ENCODE measurements at places on chromosomes 7 and 10. TPM values are rescaled to one million over a fixed set of nuclear protein-coding genes. Genes with fewer than 3 reads are reported as not detected.

Gene LIPN
- not detected for polyA plus RNA-seq

- no peak for DNase-seq
Observed at GRCh38 chr10:6532321-6532720, 47.8 kb downstream of the PRKCQ start.

GRCh38 chr7:15720849-15721471 lies 34.5 kb upstream of the MEOX2 start:
- no peak for DNase-seq

GRCh38 chr10:121668314-121669027 lies 70.2 kb upstream of the FGFR2 start:
- DNase-seq = no peak

Gene TMEM26
- polyA plus RNA-seq = 0.25 TPM

Gene TCAF2
- 0.42 TPM for polyA plus RNA-seq

- DNase-seq = no peak
Observed at GRCh38 chr10:36759141-36759805, 366.1 kb upstream of the ANKRD30A start.

- no peak for DNase-seq
Observed at GRCh38 chr7:130381468-130382312, 1.4 kb downstream of the CPA1 start.

Gene ZNF487
- polyA plus RNA-seq = 7.7 TPM

GRCh38 chr7:2813350-2814185 lies 30.5 kb downstream of the GNA12 start:
- no peak for DNase-seq

Gene CYP2E1
- 1.6 TPM for polyA plus RNA-seq

Gene ZNF503
- polyA plus RNA-seq = 7.6 TPM

DNA sequence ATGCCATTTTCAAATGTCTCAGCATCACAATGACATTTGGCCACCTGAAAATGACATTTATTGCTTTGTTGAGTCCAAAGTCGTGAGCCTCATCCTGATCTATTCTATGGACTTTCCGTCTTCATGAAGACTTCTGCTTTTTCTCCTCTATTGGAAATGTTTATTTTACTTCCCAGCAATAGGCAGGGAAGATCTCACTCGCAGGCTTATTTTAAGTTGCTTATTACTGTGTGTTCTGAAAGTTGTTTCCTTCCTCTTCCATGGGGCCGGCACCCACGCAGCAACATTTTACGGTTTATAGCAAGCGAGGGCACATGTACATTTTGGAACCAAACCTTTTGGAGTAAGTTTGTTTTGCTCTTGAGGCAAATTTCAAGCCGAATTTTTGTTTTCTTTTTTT lies 221.0 kb upstream of the KLF6 start:
- DNase-seq = no peak

- DNase-seq = no peak
Observed at GRCh38 chr7:129886818-129887186, 66.0 kb downstream of the UBE2H start.

GRCh38 chr7:108861071-108861470 lies 291.4 kb downstream of the DNAJB9 start:
- no peak for DNase-seq

DNA sequence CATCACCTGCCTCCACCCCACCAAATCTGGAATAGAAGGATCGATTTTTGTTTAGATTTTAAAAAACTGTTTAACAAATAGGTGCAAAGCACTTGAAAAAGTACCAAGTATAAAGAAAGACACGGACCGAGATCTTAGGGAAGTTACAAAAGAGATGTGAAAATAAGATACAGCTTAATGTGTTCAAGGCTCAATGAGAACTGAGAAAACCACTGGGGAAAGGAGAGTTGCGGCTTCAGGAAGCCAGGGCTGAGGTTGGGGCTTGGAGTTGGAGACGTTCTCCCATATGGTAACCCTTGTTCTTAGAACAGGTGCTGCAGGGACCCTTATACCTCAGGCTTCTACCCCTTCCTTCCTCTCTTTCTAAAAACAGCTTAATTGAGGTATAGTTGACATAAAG lies 140.2 kb downstream of the FANK1 start:
- DNase-seq = no peak

Gene ASB10
- polyA plus RNA-seq = not detected

Gene GNGT1
- not detected for polyA plus RNA-seq

Gene PYROXD2
- polyA plus RNA-seq = 2.3 TPM

- DNase-seq = no peak
Observed at GRCh38 chr7:80895056-80895455, 23.8 kb downstream of the SEMA3C start.

DNA sequence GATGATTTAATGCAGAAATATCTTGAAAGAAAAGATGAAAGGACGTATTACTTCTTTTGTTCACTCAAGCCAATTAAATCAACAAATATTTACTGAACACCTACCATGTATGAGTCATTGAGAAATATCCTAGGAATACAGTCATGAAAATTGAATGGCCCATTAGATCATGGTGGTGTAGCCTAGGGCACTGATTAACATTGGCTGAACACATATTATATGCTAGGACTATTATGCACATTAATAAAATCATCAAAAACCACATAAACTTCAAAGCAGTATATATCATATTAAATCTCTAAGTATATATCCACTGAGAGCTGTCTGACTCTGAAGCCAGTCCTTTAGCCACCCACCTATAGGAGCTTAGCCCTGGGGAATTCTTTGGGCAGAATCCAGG lies 41.8 kb downstream of the FAM204A start:
- DNase-seq = no peak

DNA sequence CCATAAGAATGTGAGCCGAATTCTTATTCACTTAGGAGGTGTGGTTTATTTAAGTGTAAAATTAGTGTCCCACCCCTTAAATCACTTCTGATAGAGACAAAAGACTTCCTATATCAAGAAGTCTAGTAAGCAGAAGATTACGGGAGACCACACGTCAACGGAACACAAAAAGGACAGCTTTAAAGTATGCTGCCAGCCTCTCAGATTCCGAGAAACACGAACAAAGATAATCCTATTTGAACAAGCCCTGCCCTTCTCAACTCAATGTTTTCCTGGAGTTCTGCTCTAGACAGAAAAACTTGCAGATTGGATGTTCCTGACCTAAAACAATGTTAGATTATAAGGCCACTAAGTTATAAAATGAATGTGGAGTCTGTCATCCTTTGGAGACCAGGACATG lies 4.9 kb upstream of the MCU start:
- DNase-seq = peak; percentile 3

- no peak for DNase-seq
Observed at GRCh38 chr7:13240349-13240748, 552.9 kb downstream of the ARL4A start.

Gene POLR1F
- 2.6 TPM for polyA plus RNA-seq

Gene CHN2
- polyA plus RNA-seq = 26.5 TPM

DNA sequence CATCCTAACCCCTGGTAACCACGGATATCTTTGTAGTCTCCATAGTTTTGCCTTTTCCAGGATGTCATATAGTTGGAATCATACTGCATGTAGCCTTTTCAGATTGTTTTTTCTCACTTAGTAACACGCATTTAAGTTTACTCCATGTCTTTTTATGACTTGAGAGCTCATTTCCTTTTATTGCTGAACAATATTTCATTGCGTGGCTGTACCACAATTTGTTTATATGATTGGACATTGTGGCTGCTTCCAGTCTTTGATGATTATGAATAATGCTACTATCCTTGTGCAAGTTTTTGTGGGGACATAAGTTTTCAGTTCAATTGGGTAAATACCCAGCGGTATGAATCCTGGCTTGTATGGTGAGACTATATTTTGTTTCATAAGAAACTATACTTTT lies 60.8 kb downstream of the AOAH start:
- no peak for DNase-seq

- no peak for DNase-seq
Observed at GRCh38 chr7:1802899-1803298, 132.8 kb downstream of the ELFN1 start.

Gene GNAT3
- polyA plus RNA-seq = not detected

Gene SDK1
- 62.9 TPM for polyA plus RNA-seq

Gene VIPR2
- polyA plus RNA-seq = 0.81 TPM

DNA sequence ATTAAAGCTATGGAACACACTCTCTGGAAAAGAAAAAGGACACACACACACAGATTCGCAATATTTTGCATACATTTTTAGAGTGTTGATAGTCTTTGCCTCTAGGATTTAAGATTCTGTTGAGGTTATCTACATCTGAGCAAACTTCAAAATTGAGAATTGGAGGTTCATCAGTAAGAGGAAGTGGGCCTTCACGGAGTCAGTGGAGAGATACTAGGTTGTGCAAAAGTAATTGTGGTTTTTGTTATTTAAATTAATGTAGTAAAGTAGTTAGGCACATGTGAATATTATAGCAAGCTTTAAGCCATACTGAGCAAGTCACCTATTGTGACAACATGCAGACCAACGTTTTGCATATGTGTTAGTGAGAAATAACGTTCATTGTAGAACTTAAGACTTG lies 19.8 kb upstream of the NXPH1 start:
- DNase-seq = no peak

DNA sequence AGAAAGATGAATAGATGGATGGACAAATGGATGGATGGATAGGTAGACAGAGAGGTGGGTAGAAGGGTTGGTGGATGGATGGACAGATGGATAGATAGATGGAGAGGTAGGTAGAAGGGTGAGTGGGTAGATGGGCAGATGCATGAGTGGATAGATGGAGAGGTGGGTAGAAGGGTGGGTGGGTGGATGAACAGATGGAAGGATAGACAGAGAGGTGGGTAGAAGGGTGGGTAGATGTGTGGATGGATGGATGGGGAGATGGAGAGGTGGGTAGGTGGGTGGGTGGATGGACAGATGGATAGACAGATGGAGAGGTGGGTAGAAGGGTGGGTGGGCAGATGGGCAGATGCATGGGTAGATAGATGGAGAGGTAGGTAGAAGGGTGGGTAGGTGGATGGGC lies 10.9 kb upstream of the ASB10 start:
- DNase-seq = no peak

DNA sequence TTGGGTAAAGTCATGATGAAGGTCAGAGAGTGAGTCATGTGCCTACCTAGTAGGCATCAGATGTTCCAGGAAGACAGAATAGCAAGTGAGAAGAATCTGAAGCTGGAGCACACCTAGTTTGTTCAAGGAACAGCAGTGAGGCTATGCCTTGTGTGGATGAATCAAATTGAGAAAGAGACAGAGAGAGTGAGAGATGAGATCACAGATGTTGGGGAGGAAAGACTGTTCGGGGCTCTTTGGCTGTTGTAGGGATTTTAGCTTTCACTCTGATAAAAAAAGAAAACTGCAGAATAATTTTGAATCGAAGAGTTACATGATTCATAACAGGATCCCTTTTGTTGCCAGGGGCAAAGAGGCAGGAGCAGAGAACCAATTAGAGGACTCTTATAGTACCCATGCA lies 6.3 kb downstream of the LIPF start:
- no peak for DNase-seq

- no peak for DNase-seq
Observed at GRCh38 chr10:123565691-123566660, 100.2 kb upstream of the GPR26 start.

- DNase-seq = peak; percentile 72
Observed at GRCh38 chr10:24622781-24623301, 100.8 kb downstream of the ARHGAP21 start.

GRCh38 chr7:42338231-42338915 lies 101.4 kb upstream of the GLI3 start:
- no peak for DNase-seq

Gene CYP2C19
- polyA plus RNA-seq = not detected

DNA sequence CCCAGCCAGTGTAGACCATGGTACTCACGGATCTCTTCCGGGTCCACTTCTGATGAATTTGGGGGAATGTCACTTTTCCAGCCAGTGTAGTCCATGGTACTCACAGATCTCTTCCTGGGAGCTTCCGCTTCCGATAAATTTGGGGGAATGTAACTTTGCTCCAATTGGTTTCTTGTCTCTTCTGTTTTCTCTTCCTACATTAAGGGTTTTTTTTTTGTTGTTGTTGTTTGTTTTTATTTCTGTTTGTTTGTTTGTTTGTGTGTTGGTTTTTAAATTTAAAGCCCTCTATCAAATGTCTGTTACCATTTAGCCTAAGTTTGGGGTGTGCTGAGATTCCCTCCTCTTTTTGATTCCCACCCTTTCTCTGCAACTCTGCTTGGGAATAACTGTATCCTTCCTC lies 475.8 kb upstream of the FZD8 start:
- DNase-seq = no peak

DNA sequence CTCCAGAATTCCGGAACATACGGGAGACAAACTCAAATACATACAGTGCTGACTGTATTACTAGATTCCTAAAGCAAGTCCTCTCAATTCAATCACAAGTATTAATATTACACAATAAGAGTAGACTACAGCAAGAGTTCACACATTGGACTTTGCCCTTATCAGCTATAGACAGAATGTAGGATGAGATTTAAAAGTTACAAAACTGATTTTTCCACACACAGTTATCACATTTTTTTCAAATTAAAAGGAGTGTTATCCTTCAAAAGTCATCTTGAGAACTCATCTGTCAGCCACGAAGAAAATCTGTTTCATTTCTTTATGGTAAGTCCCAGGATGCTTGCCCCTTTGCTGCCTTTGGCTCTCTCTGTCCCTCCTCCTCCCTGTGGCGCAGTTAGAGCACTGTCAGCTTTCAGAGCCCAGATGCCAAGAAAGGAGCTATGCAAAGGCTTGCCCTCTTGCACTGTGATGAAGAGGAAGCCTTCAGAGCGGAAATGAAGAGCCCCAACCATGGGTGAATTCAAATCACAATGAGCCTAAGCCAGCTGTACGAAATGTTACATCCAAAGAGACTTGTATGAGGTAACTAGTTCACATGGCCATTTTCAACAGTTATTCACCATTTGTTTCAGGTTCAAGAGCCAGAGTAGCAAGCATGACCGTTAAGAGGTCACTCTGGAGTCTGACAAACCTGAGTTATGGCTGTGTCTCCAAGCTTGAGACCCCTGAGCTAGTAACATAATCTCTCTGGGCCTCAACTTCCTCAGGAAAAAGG lies 10.7 kb downstream of the NCOA4 start:
- DNase-seq = no peak

DNA sequence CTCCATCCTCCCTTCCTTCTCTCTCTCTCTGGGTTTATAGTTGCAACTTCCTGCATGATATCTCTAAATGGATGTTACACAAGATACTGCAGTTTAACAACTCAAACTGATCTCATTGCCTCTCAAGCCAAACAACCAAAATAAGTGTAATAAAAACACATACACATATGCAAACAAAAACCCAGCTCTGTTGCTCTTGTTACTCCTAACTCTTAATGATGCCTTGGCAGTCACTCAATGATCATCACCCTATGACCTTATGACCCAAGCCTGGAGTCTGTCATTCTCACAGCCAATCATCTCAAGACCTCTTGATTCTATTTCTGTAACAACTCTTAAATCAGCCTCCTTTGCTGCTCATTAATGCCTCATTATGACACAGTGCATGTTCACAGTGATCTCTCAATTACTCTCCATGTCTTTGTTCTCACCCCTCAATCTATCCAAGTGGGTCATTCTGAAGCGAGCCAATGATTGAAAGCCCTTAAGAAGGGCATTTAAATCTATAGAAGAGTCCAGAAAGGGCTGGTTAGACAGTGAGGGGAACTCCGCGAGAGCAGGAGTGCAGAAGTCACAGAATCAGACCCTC lies 210.9 kb downstream of the INHBA start:
- peak; percentile 4 for DNase-seq

- DNase-seq = no peak
Observed at GRCh38 chr7:52799817-52800216, 235.6 kb upstream of the POM121L12 start.

Gene HYAL4
- not detected for polyA plus RNA-seq

Gene TMEM273
- 7.4 TPM for polyA plus RNA-seq

Gene CHST15
- 6.0 TPM for polyA plus RNA-seq

GRCh38 chr7:151736403-151736909 lies 140.5 kb downstream of the PRKAG2 start:
- peak; percentile 84 for DNase-seq

All from brain (organoid and tissue), 16 donors.